ENCODE measurements at places on chromosomes 5 and 9.

DNA sequence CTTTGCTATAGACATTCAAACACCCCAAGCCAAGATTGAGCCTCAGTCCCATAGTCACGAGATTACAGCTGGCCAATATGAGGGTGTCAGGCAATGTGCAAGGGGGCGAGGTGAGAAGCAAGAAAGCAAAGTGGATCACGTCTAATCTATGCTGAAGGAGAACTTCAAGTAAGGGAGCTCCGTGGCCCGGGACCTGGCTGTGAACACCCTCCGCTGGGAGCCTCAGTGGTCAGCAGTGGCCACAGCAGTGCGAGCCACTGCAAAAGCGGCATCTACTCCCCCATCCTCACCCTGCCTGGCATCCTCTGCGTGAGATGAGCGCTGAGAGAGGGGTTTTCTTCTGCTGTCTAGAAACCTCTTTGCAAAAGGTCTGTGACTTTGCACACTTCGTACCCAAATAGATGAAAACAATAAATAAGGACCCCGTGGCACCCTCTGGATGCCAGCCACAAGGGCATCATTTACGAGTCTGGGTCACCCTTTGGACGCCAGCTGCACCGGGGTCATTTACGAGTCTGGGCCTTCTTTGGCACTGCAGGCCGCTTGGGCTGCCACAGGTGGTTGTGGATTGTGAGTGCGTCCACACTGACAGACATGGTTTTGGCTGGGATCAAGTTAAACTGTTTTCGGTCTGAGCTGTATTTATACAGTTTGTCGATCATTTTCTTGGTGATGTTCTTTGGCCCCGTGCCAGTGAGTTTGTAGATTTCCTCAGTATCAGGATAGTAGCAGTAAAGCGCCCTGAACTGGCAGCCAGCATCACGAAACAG is 96.4 kb downstream of the CAMSAP1 start:
- DNase-seq, result no peak

- peak; percentile 35 for DNase-seq
Observed at GRCh38 chr5:181223729-181224389, 778 bp downstream of the TRIM41 start.

- DNase-seq, result no peak
Observed at GRCh38 chr5:147093138-147093537, 141.7 kb upstream of the STK32A start.

DNA sequence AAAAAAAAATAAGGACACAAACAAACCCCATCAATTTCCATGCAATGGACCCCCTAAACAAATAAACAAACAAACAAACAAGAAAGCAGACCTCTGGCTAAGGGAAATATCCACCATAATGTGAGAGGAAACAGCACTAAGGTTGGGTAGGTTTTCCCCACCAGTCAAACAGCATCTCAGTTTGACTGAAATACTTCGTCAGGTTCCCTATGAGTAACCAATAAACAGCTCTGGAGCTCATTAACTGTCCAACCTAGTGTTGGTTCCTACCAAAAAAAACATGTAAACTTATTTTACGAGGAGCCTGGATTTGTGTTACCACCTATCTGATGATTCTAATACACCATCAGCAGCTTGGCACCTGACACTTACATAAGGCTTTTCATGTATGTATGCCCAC is 198.5 kb upstream of the TARS1 start:
- DNase-seq, result no peak

GRCh38 chr5:162641142-162641813 is 573.7 kb downstream of the GABRG2 start:
- no peak for DNase-seq

- DNase-seq, result no peak
Observed at GRCh38 chr5:139223481-139223880, 25.3 kb upstream of the SIL1 start.

DNA sequence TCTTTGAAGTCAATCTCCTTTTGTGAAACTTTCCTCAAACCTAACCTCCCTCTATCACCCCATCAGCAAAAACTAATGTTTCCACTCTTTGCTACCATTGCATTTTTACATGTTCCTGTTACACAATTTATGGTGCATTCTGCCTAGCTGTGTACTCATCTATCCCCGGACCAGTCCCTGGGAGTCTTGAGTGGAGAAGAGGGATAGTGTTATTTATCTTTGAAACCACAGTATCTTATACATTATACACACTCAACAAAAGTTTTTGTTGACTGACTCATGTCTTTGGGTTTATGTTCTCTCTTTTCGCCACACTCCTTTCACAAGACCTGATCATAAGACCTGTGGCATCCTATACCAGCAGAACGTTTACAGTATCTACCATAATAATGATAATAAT is 26.4 kb downstream of the TNFAIP8 start:
- DNase-seq, result peak; percentile 38

DNA sequence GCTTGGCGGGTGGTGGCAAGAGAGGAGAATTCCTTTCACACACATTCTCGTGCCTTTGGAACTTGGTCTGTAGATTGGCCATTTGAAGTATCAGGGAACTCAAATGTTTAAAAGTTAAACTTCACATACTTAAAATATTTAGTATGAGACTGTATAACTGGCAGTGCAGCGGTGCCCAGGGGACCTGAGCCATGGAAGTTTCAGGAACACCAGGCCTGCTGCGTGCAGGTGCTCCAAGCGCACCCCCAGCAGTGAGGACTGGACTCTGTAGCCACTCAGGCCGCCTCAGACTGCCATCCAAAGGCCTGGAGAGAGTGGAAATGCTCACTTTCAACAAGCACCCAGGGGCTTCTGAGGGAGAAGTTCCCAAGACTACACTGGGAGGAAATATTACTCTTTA is 273.5 kb upstream of the IRX2 start:
- no peak for DNase-seq

GRCh38 chr5:73592551-73592950 is 27.0 kb downstream of the UTP15 start:
- DNase-seq, result no peak

- DNase-seq, result no peak
Observed at GRCh38 chr5:160792732-160793529, 59.1 kb downstream of the ATP10B start.

GRCh38 chr5:79842991-79843390 is 148.1 kb downstream of the MTX3 start:
- DNase-seq, result no peak

DNA sequence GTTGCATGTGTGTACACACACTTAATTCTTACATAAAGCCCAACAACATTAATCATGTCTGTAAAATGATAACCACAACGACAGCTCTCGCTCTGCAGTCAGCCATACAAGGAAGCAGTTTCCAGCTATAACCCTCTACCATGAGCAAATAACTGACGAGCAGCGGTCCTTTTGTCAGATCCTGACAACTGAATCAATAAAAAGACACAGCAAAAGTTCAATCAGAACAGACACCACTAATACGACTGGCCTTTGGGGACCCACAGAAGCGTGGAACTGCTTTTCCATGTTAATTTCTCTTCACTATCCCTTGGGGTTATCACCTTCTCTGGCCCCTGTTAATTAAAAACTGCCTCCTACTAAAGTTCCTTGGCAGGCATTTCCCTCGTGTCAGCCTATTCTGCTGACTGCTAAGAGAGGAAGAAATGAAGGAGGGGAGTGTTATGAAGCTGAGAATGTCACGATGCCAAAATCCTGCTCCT is 722.8 kb upstream of the GRAMD2B start:
- peak; percentile 53 for DNase-seq

DNA sequence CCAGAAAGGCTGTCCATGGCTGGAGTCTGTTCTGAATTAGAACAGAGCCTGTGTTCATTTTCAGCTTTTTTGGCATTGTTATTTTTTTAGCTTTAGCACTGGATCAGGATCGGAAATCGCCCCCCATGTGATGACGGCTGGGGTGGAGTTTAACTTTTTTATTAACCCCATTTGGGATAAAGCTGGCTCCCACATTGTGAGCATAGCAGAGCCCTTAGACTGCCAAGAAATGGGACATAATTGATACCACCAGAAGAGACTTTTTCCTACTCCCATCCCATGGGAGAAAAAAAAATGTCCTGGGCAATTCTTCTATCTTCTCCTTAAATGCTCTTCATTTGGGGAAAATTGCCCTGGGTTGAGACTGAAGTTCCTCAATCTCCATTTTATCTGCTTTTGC is 52.4 kb downstream of the SLIT3 start:
- DNase-seq, result no peak

- DNase-seq, result no peak
Observed at GRCh38 chr5:144958002-144958401, 787.3 kb downstream of the KCTD16 start.

GRCh38 chr5:60959156-60959555 is 14.2 kb downstream of the NDUFAF2 start:
- DNase-seq, result no peak

GRCh38 chr5:155148694-155149093 is 135.1 kb downstream of the KIF4B start:
- no peak for DNase-seq

- no peak for DNase-seq
Observed at GRCh38 chr5:93342563-93343061, 238.4 kb downstream of the NR2F1-AS1 start.

DNA sequence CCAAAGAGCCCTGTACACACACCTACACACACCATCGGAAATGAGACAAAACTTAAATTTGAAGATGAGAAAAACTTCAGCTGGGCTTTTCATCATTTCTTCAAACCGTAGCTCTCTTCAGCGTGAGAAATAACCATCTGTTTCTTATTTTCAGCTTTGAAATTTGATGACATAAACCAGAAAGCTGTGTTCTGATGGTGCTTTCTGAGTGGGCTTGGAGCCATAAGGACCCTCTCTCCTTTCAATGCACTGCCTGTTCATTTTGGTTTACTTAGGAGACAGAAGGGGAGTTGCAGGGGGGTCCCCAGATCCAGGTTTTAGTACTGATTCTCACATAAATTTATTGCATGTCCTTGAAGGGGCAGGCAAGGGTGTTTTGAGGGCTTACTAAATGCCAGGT is 9.5 kb downstream of the FBXO10 start:
- no peak for DNase-seq
